ENCODE measurements at places on chromosomes 6 and 20.

GRCh38 chr6:32074996-32075532, 34.1 kb downstream of the TNXB start:
- DNase-seq, result no peak

- no peak for DNase-seq
Measured at GRCh38 chr6:10316373-10316721, 98.5 kb downstream of the TFAP2A start.

GRCh38 chr6:41936073-41936837, 5.4 kb downstream of the CCND3 start:
- peak; percentile 17 for DNase-seq

DNA sequence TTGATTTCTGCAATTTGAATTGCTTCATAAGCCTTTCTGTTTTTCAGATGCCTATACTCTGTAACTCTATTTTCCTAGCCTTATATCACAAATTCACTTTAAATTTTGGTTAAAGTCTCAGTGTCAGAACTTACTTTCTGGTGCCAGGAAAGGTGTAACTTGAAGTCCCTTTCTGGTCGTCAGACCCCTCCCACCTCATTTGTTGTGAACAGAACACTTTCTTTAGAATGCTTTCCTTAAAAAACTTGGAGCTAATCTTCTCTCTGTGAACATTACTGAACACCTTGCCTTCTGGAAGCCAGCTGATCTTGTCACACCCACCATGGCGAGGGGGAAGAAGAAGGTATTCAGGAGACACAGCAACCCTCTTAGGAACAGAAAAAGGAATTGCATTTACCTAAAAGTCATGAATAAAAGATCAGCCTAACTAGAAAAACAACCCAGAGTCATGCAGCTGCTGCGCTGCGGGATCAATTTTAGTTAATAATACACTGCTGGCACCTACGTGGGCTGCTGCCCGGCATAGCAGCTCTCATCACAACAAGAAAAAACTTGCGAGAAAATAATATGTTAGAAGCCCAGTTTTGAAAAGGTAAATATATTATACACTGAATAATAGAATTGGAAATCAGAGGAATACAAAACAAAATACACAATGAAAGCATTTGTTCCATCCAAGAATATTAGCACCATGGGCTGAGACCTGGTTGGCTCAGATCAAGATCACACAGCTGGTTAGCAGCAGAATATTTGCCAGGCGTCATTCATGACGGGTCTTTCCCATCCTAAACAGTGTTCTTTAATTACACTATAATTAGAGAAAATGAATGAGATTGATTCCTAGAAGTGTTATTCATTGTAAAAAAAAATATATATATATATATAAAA, 5.8 kb upstream of the FAM217A start:
- no peak for DNase-seq

- DNase-seq, result no peak
Measured at GRCh38 chr6:149389509-149390297, 10.4 kb upstream of the SUMO4 start.

GRCh38 chr6:85405853-85406198, 44.1 kb upstream of the NT5E start:
- no peak for DNase-seq

DNA sequence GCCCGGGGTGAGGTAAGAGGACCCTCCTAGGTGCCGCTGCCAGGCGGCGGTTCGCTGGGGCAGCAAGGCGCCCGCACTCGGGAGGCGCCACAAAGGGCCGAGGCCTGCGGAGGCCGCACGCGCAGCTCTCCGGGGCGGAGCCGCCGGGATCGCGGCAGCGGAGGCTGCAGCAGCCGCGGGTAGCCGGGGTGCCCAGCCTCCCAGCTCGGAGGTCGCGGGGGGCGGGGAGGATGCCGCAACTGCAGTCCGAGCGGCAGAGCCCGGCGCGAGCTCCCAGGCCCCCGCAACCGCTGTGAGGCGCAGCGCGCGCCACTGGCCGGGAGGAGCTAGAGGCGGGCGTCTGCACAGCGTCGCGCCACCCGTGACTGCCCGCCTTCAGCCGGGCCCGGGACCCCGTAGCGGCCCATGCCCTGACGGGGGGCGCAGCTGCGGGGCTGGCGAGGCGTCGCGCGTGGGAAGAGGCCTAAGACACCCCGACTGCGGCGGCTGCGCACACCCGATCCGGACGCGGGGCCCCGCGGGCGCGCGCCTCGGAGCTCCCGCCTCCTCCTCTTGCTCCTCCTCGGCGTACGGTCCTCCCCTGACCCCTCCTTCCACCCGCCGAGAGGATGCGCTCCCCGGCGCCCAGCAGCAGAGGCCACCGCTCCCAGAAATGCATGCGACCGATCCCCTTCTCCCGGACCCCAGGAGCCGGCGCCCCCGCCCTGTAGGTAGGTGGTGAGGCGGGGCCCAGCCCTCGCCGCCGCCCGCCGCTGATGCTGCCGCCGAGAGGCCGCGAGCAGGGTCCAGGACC, at the start of gene NCOA7:
Gene NCOA7, plus strand, starts transcription at position 603 of the 793 bp plus-strand sequence. CDS start 24,395 bp downstream, outside the sequence.
- peak; percentile 78 for DNase-seq

DNA sequence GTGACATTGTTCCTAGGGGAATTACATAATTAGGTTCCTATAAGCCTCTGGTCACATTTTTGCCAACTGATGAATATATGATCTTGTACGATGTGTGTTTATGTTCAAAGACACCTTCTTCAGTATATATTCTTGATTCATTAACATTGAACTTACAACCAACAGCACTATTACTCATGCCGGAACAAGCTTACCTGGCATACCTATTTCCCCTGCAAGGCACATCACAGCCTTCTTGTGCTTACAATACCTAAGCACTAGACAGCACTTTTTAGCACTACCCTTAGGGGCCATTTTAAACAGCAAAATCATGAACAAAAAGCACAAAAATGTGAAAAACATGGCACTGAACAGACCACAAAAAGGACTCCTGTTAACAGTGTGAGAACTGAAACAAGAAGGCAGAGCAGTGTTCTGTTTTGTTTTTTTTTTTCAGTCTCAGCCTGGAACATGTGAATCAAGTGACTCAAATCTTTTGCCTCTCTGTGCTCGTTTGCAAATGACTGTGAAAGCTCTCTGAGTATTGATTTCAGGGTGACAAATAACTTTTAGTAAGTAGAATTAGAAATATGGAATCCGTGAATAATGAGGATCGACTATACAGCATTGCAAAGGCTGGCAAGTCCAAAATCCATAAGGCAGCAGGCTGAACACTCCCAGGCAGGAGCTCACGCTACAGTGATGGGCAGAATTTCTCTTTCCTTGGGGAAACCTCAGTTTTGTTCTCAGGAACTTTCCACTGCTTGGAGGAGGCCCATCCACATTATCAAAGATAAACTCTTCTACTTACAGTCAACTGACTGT, 102.3 kb upstream of the TSHZ2 start:
- DNase-seq, result no peak

- DNase-seq, result no peak
Measured at GRCh38 chr20:58829531-58829941, 21.2 kb downstream of the GNAS-AS1 start.

- DNase-seq, result peak; percentile 78
Measured at GRCh38 chr6:167697316-167697715, 129.4 kb upstream of the AFDN start.

DNA sequence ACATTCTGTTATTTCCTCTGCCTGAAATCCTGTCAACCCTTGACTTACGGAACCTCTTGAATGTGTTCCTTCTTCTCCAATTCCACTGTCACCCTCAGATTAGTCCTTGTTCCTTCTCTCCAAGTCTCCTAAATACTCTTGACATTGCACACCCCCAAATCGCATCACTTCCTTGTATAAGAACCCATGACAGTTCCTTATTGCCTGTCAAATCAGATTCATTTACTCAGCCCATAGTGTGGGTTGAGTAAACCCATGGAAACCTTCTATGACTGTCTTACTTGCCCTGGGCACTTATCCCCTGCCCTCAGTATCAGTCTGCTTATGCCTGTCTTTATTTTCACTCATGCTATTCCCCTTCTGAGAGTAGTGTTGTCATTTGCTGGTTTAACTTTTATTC, 40.5 kb downstream of the ARMC2 start:
- no peak for DNase-seq

DNA sequence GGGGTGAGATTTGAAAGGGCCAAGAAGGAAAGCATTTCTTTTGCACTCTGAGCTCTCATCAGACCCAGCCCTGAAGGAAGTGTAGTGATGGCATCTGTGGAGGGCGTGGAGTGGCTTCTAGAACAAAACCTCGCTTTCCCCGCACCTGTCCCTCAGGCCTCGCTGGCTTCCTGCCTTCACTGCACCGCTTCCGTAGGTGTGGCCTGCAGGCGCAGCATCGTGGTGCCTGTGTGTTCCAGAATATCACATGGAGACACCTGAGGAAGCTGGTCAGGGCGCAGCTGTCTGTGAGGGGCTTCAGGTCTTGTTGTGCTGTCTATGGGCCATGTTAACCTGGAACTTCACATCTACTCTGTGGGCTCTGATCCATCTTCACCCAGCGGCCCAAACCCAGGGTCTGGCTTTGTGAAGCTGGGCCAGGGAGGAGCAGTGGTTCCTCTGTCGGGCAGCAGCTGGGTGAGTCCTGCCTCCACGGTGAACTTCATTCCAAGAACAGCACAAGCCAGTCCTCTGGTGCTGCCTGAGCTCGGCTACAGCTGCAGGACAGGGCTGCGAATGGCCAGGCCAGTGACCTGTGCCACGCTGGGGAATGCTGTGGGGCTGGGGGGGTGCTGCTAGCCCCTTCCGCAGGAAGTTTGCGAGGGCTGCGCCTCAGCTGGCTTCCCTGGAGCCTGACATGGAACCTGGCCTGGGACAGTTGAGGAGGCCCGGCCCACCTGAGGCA, 40.9 kb downstream of the DSTN start:
- no peak for DNase-seq

DNA sequence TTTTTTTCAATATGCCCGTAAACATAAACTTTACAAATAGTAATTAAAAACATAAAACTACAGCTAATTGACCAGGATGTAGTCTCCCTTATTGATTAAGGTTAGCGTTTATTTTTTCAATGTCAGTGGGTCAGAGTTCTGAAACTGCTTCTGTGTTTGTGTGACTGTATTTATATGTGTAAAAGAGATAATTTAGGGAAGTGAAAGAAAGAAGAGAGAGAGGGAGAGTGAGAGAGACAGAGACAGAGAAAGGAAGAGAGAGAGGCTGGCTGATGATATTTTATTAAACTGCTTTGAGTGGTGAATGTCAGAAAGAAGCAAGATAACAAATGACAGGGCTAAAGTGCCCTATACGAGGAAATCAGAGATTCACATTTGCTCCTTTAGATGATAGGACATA, 266.1 kb upstream of the PTCHD4 start:
- no peak for DNase-seq

DNA sequence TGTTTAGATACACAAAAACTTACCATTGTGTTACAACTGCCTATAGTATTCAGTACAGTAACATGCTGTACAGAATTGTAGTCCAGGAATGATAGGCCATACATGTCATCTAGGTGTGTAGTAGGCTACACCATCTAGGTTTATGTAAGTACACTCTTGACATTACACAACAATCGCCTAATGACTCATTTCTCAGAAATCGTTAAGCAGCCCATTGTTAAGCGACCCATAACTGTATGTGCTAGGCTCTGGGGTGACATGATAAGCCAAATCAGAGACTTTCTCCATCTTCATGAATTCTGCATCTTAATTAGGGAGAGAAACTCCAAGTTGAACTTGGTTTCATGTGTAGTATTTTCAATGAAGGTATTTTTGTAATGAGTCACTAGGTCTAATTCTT, 17.2 kb downstream of the STK35 start:
- no peak for DNase-seq

Measured in NCI-H2171 (cell line).